ENCODE measurements at places on chromosomes 12 and 14.

DNA sequence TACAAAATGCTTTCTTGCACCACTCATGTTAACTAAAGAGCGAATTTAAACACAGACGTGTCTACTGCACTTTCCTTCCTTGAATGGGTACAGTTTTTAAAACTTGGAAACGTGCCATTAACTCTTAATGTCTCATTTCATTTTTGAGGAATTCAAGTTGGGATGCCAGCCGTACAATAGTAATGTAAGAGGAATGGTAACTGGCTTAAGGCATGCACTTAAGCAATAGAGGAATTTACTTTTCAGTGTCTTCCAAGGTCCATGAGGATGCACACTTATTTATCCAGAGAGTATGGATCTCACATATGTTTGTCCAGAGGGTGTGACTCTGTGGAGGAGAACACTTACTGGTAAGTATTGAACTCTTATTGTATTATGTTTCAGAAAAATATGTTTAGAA lies 52.9 kb downstream of the PPP4R4 start:
- DNase-seq, result no peak

DNA sequence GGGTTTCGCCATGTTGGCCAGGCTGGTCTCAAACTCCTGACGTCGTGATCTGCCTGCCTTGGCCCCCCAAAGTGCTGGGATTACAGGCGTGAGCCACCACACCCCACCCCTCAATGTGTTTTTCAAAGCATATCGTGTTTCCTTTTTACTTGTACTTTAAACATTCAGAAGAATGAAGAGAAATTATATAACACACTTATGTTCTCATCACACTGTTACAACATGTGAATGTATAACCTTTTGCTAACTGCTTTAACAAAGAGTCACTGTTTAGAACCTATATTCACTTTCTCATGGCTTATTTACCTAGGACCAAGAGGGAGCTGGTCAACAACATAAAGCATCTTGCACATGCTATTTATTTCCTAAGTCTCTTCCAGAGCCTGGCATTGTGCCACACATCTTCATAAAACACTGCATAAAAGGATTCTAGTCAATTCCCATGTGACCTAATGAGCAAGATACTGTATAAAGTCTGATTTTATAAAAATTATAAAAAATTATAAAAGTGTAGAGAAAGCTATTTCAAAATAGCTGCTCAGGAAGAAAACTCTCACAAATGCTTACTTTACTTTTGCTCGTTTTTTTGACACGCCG lies 16.0 kb upstream of the ACTR6 start:
- no peak for DNase-seq

DNA sequence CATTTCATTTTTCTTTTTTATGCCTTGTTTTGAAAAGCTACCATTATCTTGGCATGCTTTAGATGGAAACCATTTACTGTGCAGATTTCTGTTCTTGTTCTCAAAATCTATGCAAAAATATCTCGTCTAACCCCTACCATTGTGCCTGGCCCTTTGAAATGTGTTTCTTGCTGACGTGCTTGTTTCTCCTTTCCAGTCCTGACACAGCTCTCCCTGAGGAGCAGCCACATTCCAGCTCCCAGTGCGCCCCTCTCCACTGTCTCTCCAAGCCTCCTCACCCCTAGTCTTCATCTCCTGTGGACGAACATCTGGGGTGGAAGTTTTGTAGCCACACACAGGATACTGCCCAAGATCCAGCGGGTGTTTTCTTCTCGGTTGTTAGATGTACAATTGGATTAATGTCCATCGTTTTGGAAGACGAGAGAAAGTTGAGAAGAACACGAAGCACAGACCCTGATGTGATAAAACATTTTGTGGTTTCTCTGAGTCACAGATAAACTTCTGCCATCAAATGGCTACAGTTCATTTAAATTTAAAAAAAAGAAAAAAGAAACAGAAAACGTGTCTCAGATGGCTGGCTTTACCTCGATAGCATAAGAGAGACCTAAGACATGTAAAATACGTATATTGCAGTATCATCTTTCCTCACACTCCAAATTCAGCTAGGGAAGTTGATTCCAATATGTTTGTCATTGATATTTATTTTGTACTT lies 21.9 kb upstream of the FGD4 start:
- no peak for DNase-seq

DNA sequence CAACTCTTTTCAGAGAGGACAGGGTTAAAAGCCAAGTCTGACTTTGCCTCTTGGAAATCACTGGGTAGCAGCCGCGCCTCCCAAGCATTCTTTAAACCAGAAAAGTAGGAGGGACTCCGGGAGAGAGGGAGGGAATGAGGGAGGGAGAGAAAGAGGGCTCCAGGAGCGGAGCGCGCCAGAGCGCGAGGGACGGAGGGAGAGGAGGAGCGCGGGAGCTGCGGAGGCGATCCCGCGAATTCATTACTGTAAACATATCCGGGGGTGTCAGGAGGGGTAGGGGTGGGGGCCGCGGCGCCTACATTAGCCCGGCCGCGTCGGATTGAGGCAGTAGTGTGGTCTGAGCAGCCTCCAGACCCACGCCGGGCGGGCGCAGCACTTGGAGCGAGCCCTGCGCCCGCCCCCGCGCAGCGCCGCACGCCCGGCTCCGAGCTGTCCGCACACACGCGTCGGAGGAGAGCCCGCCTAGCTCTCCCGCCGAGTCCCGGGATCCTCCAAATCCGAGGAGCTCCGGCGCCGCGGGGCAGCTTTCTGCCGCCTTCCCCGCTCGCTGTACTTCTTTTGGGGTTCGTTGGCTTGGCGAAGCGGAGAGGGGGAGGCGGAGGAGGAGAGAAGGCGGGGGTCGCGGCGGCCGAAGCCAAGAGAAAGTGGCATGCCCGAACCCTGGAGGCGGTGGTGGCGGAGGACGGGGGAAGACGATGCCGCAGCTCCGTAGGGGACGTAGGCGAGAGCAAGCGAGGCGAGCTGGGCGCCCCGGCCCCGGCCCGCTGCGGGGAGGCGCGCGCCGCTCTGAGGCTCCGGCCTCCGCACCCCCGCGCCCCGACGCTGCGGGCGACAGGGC lies 3.3 kb downstream of the FLRT2 start:
- DNase-seq, result no peak

DNA sequence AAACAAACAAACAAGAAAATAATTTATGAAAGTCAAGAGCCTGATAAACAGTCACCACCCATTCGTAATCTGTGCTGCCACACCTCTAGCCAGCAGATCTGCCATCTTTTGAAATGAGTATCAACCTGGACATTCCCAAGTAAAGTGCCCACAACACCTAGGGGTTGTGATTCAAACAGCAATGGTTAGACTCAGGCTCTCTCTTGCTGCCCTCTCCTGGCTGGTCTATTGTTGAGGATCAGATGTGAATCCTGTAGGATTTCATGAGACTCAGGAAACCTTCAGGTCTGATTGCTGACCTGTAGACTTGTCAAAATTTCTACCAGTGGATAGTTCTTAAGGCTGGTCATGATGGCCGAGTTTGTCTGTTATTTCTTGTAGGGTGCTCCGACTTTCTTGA lies 26.8 kb downstream of the DGLUCY start:
- no peak for DNase-seq

DNA sequence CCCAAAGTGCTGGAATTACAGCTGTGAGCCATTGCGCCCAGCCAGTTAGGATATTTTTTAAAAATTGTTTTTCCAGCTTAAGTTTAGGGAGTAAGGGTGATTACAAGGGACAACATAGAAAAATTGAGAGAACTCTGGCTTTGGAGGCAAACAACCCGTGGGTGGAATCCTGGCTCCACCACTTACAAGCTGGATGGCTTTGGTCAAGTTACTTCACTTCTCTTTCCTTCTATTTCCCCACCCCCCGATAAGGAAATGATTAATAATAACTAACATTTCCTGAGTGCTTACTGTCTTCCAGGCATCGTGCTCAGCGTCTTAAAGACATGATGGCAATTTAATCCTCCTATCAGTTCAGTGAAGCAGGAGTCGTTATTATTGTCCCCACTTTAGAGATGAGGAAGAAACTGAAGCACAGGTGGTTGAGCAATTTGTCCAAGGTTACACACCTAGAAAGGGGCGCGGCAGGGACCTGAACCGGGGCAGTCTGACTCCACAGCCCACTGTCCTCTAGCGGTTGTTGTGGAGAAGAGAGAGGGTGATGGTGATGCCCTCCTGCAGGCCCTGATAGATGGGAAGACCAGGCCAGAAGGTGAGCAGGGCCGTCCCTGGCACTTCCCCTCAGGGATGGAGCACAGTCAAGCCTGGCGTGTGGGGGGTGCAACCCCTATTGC lies 16.7 kb upstream of the FAIM2 start:
- no peak for DNase-seq

- no peak for DNase-seq
Measured at GRCh38 chr14:85342858-85343607, 186.9 kb upstream of the FLRT2 start.
